ENCODE measurements at places on chromosomes 3 and 15.

DNA sequence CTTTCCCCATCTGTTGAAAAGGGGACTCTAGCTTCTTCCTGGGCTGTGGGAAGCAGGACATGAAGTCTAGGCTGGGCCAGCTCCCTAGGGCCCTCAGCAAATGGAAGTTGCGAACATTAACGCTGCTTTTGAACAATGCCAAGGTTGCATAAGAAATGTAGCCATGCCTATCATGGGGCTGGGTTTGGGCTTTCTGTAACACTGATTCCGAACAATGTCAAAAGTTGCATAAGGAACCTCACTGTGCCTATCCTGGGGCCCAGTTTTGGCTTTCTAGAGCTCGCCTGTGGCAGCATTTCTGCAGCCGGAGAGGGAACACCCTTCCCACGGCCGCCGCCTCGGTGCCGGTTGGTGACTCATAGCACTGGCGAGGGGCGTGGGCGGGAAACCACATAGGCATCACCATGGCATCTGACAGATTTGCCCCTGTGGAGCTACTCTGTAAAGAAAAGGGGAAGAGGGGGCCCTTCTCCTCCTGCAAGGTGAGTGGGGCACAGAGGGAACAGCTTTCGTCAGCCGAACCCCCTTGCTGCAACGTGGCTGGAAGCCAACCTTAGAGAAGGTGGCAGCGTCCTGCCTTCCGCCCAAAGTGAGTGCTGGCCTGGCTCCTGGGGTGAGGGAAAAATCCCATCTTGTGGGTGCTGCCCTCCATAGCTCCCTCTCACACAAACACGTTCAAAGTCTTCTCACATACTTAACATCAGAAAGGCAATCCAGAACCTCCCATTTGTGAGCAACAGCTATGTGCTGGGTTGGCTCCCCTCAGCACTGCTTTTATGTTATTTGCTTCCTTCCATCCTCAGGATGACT lies 46.6 kb upstream of the ATP2B2 start:
- DNase-seq = peak; percentile 69

DNA sequence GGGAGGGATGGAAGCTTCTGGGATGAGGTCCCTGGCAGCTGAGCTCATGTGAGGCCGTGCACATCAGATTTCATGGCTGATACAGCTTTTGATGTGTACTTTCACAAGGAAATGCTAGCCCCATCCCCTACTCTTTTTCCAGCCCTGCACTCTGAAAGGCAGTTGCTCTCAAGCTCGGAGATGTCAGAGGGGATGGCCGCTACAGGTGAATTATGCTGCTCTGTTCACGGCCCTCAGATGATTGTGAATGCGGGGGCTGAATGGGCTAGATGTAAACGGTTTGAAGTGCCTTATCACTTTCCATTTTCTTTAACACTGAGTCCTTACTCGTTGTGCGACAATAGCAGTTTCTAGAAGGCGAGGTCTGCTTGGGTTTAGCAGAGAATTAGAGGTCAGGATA lies 88.0 kb upstream of the RASGRF1 start:
- DNase-seq = no peak

- DNase-seq = no peak
Observed at GRCh38 chr3:78791753-78792152, 976.0 kb downstream of the ROBO1 start.

DNA sequence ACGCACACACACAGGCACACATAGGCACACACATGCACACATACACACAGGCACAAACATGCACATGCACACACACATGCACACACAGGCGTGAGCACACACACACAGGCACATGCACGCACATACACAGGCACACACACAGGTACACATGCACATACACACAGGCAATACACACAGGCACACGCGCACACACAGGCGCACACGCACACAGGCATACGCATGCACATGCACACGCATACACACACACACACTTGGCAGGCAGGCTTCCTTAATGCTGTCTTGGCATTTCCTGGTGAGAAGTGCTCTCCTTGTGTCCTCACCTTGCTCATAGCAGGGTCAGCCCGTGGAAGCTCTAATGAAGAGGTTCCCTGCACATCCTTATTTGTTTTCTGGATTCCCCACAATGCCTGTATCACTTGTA lies 8.4 kb upstream of the SLCO2A1 start:
- no peak for DNase-seq

DNA sequence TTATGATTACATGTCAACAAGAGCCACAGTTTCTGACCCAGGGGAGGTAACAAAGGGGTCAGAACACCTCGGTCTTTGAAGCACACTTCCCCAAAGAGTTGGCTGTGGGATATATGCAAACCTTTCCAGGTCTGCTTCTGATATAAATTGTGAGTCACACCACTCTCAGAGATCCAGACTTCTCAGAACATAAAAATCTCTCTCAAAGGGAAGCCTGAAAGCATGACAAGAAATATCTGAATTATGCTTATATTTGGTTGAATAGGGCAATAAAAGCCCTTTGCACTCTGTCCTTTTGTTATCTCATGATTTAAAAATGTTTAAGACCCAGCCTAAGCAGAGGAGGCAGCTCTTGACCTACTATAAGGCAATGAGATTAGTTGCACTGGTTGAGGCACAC lies 56.8 kb downstream of the MYH15 start:
- no peak for DNase-seq

GRCh38 chr3:49992326-49992725 lies 52.4 kb downstream of the RBM6 start:
- DNase-seq = no peak

DNA sequence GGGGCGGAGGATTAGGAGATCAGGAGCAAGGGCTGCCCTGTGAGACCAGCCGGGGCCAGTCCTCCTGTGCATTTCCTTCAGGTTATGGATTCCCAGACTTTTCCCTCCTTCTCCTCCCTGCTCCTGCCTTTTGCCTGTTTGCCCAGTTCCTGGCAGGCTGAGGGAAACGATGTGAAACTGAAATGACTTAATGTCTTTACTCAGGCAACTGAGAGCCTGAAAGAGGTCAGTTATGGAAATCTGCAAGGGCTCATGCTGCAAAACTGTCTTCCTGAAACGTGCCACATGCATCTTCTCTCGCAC lies 57.2 kb downstream of the MESD start:
- no peak for DNase-seq

GRCh38 chr3:58345457-58345856 lies 12.8 kb downstream of the PXK start:
- DNase-seq = no peak

DNA sequence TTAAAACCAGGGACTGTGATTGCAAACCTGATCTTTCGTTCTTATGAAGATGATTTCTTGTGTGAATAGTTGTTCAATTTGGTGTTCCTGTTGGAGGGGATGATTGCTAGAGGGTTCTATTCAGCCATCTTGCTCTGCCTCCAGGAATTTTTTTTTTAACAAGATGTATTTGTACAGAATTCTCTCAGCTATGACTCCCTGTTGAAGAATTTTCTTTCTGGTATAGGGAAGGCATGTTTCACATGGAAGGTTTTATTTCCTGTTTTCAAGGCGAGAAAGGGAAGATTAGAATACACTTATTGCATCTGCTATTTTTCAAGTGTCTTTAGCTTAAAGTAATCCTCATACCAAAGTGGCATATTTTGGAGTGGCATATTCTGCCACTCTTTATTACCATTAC lies 5.6 kb upstream of the LRRC34 start:
- no peak for DNase-seq

- no peak for DNase-seq
Observed at GRCh38 chr3:8562081-8562595, 60.5 kb downstream of the LMCD1 start.

- DNase-seq = no peak
Observed at GRCh38 chr15:52414936-52415335, 113.7 kb downstream of the MYO5A start.

DNA sequence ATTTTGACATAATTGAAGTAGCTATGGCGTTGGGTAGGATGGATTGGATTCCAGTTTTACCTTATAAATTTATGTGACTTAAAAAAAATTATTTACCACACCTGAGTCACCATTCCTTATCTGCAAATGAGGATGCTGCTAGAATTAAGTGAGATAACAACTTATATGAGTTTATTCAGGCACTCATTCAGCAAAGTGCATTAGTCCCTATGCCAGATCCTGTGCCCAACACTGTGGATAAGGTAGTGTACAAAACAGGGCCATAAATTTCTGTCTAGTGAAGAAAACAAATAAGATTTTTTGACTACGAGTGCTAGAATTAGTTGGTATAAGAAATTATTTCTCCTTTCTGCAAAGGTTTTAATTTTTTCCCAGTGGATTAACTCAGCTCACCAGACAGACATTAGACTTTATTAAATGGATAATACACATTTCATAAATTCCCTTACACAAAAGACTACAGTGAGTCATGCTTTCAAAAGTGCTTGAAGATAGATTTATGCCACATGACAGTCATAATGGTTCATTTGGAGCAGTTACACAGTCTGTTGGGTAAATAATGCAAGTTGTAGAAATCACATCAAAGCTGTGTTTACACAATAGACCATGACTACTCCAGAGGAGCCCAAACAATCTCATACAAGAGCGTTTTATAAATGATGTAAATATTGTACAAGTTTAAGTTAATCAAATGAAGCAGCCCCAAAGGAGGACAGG lies 129.9 kb upstream of the TGFBR2 start:
- no peak for DNase-seq

GRCh38 chr3:70360979-70361760 lies 48.7 kb upstream of the MDFIC2 start:
- no peak for DNase-seq

DNA sequence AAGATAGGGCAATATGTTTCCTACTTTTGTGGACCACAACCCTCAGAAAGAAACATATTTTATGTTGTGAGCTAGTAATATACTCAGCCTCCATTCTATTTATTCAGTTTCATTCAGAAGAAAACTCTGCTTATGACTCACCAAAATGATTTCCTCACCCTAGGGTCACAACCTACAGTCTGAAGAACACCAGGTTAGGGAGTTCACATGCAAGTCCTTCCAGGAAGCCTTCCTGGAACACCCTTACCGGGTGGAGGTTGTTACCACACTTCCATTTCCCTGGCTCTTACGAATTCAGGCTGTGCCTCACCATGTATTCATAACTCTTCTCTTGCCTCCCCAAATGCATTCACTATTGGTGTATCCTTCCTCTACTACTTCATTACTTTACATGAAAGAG lies 228.0 kb upstream of the ADAMTS9 start:
- no peak for DNase-seq

DNA sequence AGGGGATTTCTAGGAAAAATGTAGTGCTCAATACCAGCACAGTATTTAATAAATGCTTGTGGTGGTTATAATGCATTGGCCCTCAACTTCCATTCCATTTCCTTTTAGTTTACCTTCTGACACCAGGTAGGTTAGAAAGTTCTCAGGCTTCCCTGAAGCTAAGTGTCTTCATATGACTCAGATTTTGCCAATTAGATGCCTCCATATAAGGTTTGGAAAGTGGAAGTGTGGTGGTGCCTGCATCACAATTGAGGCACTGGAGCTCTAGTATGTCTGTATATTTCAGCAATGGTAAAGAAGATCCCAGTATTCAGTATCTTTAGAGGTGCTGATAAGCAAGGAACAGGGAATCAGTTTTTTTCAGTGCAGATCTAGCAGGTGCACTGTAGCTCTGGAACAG lies 18.3 kb downstream of the XRN1 start:
- DNase-seq = no peak

GRCh38 chr3:69115731-69116130 lies 6.7 kb downstream of the LMOD3 start:
- no peak for DNase-seq

- DNase-seq = peak; percentile 32
Observed at GRCh38 chr3:44624749-44625480, at the start of gene ZNF197. ZNF197 (plus strand) TSS chr3:44625036; CDS start chr3:44629155, 4,119 bp downstream.

GRCh38 chr3:195911041-195911945 lies 2.9 kb upstream of the TNK2 start:
- DNase-seq = no peak

DNA sequence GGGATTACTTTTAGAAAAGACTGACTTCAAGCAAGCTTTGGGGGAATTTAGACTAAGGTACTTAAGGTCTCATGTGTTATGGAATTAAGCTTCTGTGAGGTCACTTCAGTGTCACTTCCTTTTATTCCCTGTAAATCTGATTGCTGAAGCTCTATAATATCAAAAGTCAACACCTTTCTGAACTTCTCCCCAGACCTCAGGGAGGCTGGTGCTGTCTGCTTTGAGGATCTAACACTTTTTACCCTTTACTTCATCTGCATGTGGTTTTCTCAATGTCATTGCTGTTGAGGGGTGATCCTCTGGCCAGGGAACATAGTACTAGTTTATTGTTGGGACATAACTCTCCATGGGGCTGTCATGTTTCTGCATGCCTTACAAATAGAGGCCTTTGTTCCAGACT lies 41.8 kb upstream of the RASGRF1 start:
- no peak for DNase-seq

- DNase-seq = no peak
Observed at GRCh38 chr3:66224220-66224619, 3.4 kb downstream of the SLC25A26 start.

DNA sequence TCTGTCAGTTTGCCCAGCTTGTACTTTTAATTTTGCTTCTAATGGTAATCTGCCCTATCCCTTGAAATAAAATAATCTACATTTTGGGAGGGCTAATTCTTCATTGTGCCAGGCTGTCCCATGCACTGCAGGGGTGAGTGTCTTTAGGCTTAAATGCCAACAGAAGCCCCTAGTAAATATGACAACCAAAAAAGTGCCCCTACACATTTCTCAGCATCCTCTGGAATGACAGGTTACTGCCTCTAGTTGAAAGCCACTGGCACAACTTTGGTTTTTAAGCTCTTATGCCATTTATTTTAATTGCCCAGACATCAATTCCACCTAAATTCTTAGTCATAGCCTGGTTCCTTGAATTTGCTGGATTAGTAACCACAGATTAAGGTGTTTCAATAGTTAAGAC lies 3.4 kb downstream of the EPM2AIP1 start:
- DNase-seq = no peak

GRCh38 chr3:141253326-141253725 lies 21.7 kb downstream of the PXYLP1 start:
- no peak for DNase-seq

DNA sequence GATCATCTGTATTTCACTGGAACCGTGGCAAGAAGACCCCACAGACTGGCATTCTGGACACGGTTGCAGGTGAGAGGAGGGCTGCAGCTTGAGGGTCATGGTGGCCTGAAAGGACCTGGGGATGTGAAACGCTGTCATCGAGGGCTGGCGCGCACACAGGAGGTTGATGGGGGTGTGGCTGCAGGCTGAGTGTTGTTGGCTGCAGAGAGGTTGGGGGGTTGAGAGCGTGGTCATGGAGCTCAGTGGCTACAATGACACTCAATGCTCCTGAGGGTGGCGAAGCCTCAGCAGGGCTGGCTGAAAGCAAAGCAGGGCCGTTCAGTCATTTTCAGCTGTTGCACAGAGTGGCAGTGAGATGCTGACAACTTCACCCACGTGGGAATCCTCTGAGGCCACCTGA lies 21.0 kb downstream of the CPN2 start:
- DNase-seq = no peak

DNA sequence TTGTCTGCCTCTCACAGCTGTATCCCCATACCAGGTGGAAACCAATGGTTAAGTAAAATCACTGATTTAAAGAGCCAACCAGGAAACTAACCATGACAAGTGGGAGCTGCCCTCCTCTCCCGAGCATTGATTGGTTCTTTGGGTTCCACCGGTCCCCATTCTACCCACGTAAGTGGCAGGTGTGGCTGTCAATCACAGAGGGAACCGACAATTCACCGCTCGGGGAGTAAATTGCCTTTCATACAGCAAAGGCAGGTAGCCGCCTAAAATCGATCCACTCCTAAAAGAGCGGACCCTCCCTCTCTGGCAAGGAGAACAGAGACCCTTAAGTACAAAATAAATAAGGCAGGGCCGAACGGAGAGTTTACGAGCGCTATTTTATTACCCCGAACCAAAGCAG lies 1.2 kb downstream of the ERC2 start:
- DNase-seq = no peak

Measured in activated CD4-positive, alpha-beta T cell treated with anti-CD3 and anti-CD28 coated beads, Interleukin-2, amount 50 U/mL, for 1 hour (primary cell).